ENCODE measurements at places on chromosomes 12 and 14.

DNA sequence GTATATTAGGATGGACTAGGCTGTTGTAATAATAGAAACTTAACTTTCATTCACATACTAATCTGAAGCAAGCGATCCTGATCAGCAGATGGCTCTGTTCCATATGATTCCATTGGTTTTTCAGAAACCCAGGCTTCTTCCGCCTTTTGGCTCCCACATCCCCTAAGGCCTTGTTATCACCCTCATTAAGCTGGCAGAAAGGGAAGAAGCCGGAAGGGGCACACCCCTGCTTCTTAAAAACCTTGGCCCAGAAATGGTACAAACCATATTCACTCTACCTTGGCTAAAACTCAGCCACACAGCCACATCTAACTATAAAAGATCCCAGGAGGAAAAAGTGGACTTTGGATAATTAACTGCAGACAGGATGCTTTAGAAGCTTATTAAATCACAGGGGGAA is 329.2 kb downstream of the PCNX1 start:
- no peak for DNase-seq

GRCh38 chr14:29222671-29223268 is 456.2 kb downstream of the FOXG1 start:
- no peak for DNase-seq

GRCh38 chr12:111078731-111079130 is 158.4 kb upstream of the MYL2 start:
- no peak for DNase-seq

- no peak for DNase-seq
Measured at GRCh38 chr14:34129927-34130552, 179.2 kb upstream of the EGLN3 start.

DNA sequence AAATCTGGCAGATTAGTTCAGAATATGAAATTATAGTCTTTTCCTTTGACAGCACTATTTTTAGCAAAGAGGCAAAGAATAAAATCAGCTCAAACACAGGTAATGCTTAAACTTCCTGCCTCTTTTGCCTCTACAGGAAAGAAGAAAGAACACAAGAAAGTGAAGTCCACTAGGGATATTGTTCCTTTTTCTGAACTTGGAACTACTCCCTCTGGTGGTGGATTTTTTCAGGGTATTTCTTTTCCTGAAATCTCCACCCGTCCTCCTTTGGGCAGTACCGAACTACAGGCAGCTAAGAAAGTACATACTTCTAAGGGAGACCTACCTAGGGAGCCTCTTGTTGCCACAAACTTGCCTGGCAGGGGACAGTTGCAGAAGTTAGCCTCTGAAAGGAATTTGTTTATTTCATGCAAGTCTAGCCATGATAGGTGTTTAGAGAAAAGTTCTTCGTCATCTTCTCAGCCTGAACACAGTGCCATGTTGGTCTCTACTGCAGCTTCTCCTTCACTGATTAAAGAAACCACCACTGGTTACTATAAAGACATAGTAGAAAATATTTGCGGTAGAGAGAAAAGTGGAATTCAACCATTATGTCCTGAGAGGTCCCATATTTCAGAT is 17.4 kb downstream of the TMPO start:
- DNase-seq = no peak

DNA sequence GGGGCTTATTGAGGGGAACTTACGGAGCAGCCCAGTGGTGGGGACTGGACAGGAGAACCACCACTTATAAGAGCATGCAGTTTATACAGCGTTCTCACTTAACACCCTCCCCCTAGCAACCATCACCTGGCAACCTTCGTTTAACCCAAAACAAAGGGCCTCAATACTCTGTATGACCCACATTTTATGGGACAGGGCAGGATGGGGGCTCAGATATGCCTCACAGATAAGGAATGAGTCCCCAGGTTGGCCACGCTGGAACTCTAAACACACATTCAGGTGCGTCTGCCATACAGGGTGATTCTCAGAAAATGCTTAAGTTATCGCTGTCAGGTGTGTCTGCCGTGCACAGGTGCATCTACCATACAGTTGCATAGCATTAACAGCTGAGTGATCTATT is 99.2 kb downstream of the GCH1 start:
- no peak for DNase-seq

GRCh38 chr14:32374155-32374554 is 45.1 kb downstream of the AKAP6 start:
- DNase-seq = no peak

DNA sequence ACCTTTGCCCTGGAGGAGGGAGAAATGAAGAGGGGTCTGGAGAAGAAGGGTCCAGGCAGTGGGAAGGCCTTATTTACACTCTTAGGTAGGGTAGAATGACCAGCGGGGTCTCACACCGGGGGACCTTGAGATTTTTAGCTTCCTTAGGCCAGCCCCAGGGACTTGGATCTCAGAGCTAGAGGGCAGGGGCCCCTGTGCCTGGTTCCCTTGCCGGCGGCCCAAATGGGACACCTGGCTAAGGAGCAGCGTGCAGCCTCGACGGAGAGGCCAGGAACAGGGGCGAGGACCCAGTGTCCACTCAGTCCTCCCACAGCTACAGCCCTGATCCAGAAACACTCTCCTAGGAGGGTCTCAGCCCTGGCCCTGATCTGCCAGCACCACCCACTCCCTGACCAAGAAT is 41.8 kb downstream of the DIO3 start:
- peak; percentile 3 for DNase-seq

DNA sequence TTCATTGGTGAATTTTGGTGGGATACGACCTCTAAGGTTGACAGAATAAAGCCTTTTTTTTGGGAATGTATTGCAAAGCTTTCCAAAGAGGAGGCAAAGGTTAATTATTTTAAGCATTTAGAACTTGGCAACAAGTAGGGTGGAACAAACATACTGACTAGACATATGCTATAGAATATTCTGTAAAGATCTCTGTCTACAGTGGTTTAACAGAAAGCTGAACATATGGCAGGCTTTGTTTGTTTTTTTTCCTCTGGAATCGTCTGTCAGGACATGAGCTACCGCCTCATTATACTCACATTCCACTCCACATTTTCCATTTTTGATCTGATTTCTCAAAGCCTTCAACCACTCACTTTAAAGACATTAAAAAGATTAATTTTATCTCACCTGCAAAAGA is 153.4 kb upstream of the PELI2 start:
- DNase-seq = no peak

- DNase-seq = no peak
Measured at GRCh38 chr12:59088673-59089072, 168.4 kb upstream of the LRIG3 start.

DNA sequence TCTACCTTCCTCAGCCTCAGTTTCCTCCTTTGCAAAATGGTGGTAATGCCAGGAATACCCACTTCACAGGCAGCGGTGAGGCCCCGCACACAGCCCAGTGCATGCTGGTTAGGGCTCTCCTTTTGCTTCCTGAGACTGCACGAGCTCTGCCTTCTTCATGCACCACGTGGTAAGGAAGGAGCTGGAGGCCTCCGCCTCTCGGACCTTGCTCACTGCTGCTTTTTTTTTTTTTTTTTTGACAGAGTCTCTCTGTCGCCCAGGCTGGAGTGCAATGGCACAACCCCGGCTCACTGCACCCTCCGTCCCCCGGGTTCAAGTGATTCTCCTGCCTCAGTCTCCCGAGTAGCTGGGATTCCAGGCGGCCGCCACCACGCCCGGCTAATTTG is 18.1 kb downstream of the TAMALIN start:
- DNase-seq = peak; percentile 81

- DNase-seq = no peak
Measured at GRCh38 chr12:122884860-122885259, 11.1 kb downstream of the VPS37B start.

DNA sequence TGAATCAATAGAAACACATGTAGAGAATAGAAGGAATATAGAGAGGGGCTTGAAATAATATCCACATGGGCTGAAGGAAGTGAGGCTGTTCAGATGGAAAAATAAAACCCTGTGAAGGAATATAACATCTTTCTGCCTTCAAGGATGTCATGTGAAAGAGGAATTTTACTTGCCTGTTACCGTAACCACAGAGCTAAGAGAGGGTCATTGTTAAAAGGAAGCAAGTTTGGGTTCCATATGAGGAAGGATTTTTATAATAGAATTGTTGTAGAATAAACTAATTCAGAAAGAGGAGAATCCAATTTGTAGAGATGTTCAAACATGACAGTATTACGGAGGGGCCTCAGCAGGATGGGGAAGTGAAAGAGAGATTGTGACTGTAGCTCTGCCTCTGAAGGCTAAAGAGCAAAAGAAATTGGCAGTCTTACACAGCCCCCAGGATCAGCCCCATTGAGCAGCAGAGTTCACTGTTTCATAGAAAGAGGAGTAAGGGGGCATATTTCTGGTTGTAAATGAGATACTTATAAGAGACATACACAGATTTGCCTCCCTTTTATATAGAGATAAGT is 41.8 kb upstream of the PTPRR start:
- no peak for DNase-seq

GRCh38 chr14:60561845-60562746 is 53.1 kb downstream of the SIX6 start:
- peak; percentile 10 for DNase-seq

- no peak for DNase-seq
Measured at GRCh38 chr12:109878749-109879148, 1.6 kb downstream of the GLTP start.

- no peak for DNase-seq
Measured at GRCh38 chr12:70267550-70267949, 24.3 kb downstream of the CNOT2 start.

- DNase-seq = no peak
Measured at GRCh38 chr12:21906919-21907493, 34.2 kb downstream of the ABCC9 start.

DNA sequence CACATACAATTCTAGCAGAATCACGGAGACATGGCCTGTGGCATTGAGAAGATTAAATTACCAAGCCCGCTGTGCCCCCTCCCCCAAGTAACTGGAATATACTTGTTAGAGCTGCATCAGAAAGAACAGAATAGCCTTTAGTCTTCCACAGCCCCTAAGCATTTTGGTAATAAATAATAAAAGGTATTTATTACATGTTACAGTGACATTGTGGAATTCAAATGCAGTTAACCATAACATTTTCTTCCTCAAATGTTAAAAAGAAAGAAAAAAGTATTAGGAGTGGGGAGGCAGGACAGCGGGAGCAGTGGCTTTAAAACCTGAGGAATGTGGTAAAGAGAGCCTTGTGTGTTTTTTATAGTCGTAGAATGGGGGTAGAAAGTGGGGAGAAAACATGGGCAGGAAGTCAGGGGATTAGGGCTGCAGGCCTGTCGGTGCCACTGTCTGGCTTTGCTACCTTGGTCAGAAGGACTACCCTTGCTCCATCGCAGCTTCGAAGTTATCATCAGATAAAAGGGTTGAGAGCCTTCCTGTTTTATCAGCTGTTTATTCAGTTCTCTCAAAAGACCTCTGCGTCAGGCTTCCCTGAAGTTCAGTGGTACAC is 255.9 kb downstream of the MSRB3 start:
- no peak for DNase-seq

GRCh38 chr12:22275843-22276242 is 58.7 kb downstream of the ST8SIA1 start:
- DNase-seq = no peak

GRCh38 chr14:104642540-104642868 is 37.9 kb upstream of the TMEM179 start:
- no peak for DNase-seq

DNA sequence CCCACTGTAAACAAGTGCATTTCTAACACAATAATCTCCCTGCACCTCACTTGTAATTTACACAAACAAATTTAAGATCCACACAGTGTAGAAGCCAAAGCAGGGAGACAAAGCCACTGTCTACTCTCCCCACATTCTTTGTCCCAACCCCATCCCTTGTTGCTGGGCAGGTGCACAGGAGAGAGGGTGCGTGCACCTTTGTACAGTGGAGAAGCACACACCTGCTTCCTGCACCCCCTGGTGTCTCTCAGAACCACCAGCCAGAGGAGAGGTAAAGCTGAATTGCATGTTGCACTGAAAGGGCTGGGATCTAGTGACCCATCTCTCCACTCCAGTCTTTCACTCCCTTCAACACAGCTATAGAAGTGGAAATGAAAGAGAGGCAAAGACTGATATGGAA is 51.4 kb upstream of the IFNG-AS1 start:
- DNase-seq = no peak

DNA sequence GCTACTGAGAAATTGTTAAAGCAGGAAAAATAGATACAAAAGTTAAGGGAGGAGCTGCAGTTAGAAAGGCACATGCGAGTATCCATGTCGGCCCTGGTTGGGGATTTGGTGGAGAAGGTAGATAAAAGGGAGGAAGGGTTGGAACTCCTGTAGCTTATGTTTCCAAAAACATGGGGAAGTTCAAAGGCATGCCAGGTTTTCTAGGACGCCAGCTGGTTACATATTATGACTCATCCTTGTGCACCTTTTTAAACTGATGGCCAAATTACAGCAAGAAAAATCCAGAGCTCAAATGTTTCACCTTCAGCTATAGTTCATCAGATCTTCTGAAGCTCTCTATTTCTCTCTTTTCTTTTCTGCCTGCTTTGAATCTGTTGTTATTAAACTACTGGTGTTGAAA is 13.2 kb upstream of the MAP4K5 start:
- no peak for DNase-seq

DNA sequence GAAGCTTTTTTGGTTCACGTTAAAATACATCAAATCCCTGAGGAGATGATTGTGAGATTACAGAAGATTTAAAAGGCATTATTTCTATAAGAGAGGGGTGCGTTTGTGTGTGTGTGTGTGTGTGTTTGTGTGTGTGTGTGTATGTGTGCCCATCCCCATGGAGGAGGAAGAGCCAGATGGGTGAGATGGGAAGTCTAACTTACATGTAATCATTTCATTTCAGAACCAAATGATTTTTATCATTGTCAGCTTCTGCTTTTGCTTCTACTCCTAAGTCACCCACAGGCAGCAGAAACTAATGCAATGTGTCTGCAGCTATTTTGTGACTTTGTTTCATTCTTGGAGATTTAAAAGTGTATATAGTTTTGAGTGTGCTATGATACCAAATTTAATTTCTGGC is 68.7 kb downstream of the SLC4A8 start:
- no peak for DNase-seq

DNA sequence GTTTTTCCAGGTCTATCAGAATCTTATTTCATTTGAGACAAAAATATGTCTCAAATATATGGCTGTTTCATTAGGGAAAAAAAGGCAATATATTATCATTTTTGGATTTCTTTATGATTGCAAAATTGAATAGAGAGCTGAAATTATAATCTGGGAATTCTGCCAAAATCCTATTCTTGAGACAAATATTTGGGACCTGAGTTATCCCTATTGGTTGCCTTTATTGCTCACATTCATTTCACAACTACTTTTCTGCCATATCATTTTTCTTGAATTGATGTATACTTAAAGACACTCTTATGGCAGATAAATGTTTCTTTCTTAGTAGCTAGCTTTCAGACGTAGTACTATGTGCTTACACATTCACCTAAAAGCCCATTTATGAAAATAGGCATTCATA is 241.6 kb upstream of the NOVA1 start:
- DNase-seq = no peak

GRCh38 chr12:10147714-10148403 is 17.9 kb upstream of the CLEC7A start:
- DNase-seq = no peak

Measured in DND-41 (cell line).